ENCODE measurements at places on chromosomes 11 and 22. TPM values are rescaled to one million over a fixed set of nuclear protein-coding genes. Genes with fewer than 3 reads are reported as not detected.
A peak's percentile ranks its signal among the peaks of the same experiment; 100 is the strongest.

GRCh38 chr11:99098751-99099150 lies 78.0 kb downstream of the CNTN5 start:
- no peak for DNase-seq

- DNase-seq, result no peak
Measured at GRCh38 chr11:60515144-60515855, at the start of gene MS4A13. MS4A13 (plus strand) TSS chr11:60515392; CDS start chr11:60518084, 2,692 bp downstream.

PRDM11 gene
- 2.6 TPM for total RNA-seq

ZNRF3 gene
- total RNA-seq, result 4.6 TPM

NDUFV1 gene
- 175 TPM for total RNA-seq

GRCh38 chr11:72179049-72179803 lies 12.7 kb upstream of the FOLR1 start:
- no peak for DNase-seq

GRCh38 chr11:14932447-14932846 lies 39.7 kb downstream of the CALCA start:
- DNase-seq, result no peak

- peak; percentile 59 for DNase-seq
Measured at GRCh38 chr11:57424792-57425564, 1.9 kb downstream of the SLC43A3 start.

FZD4 gene
- total RNA-seq, result 1.9 TPM

SLC22A8 gene
- not detected for total RNA-seq

DNA sequence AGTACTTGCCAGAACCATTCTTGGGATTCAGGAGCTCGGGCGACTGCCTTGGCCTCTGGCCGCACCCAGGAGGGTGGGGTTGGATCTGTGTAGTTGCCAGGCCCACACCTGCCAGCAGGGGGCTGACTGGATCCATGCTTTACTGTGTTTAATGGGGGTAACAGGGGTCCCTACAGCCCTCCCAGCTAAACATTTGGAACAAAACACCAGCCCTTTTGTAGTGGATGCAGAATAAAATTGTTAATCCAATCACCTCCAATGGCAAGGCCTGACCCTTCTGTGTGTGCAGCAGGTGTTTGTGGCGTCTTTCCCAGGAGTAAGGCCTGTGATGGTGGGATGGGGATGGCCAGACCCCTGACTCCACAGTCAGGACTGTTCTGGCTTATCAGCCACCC lies 22.5 kb downstream of the SUN2 start:
- peak; percentile 33 for DNase-seq

CDC42EP2 gene
- total RNA-seq, result 1.2 TPM

DNA sequence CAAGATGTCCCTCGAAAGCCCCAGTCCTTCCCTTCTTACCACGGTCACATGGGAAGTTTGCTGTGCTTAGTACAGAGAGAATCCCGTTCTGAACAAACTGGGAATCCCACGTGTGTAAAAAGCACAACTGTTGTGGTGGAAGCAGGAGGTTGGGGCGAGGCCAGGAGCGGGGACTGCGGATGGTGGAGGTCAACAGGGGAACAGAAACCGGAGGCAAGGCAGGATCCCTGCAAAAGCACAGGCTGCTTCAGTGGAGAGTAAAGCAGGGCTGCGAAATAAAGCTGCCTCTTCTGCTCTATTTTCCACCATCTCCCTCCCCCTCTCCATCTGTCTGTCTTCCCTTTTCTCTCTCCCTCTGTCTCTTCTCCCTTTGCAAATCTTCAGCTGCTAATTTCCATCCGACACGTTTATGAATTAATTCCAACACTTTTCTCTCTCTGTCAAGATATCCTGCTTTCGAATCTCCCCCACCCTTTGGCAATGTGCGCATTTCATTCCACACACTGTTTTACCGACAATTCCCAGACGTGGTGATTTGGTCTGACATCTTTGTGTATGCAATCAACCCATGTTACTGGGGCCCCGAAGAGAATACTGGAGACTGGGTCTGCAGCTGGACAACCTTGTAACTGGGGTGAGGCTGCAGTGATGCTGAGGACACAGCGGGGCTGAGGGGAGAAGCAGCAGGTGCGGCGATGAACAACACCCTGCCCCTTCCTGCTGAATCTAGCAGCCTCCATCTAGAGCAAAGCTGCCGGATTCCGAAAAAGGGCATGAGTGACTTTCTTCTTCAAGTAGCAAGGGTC lies 571.8 kb downstream of the OPCML start:
- no peak for DNase-seq

DNA sequence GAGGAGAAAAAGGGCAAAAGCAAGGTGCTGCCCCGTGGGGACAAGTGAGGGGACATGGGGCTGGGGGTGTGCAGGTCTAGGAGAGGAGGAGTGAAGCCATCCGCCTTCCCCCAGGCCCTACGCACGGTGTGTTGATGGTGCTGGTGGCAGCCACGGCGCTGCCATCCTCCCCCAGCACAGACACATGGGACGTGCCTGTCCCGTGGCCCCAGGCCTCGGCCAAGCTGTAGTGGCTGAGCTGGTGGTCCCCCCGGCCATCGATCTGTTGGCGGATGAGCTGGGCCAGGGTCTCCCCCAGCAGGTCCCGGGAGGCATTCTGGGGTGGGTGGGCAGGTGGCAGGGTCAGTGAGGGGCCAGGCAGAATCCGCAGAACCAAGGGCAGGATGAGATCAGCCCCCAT lies 18.9 kb downstream of the GGT5 start:
- DNase-seq, result no peak

DNA sequence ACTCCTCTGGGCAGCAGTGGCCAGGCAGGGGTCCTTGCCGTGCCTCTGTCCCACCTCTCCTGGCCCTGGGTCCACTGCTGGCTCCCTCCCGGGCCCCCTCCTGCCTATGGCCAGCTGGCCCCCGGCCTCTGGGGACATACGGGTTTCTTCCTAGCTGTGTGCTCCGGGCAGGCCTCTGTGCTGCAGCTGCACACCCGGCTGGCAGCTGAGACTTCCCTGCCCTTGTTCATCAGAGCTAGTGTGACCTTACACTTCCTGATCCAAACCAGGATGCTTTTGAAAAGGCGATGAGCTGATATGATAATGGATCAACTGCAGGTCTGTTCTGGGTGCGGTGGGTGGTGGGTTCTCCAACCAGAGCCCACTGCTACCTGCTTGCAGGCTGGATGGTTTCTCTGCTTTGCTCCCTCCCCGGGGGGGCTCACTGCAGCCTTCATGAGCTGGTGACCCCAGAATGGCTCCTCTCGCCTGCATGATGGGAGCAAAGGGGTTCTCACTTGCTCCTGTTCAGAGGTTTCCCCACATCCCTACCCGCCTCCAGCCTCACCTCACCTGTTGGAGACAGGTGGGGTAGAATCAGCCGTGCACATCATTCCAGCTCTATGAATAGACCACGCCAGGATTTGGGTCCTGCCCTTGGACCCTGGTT lies 13.3 kb downstream of the B3GAT1 start:
- DNase-seq, result no peak

GRCh38 chr11:35529971-35530495 lies 4.6 kb upstream of the PAMR1 start:
- DNase-seq, result no peak

ENTHD1 gene
- total RNA-seq, result 41.5 TPM

DNA sequence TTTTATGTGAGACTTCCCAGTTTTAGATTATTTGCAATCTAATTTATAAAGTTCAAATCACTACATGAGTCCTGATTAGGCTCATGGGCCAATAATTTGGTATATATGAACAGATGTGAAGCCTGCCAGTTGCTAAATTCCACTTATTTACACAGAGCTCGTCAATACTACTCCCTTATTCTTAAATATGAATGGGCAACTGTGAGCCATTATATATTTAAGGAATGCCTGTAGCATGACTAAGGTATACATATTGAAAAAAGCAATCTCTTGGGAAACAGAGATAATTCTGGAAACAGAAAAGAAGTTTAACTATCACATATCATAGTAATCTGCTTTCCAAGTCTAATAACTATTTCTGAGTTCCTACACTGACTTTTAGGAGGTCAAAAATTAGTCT lies 27.0 kb downstream of the RBMXL2 start:
- no peak for DNase-seq

GRCh38 chr22:27851974-27852746 lies 50.6 kb upstream of the MN1 start:
- DNase-seq, result peak; percentile 47

DNA sequence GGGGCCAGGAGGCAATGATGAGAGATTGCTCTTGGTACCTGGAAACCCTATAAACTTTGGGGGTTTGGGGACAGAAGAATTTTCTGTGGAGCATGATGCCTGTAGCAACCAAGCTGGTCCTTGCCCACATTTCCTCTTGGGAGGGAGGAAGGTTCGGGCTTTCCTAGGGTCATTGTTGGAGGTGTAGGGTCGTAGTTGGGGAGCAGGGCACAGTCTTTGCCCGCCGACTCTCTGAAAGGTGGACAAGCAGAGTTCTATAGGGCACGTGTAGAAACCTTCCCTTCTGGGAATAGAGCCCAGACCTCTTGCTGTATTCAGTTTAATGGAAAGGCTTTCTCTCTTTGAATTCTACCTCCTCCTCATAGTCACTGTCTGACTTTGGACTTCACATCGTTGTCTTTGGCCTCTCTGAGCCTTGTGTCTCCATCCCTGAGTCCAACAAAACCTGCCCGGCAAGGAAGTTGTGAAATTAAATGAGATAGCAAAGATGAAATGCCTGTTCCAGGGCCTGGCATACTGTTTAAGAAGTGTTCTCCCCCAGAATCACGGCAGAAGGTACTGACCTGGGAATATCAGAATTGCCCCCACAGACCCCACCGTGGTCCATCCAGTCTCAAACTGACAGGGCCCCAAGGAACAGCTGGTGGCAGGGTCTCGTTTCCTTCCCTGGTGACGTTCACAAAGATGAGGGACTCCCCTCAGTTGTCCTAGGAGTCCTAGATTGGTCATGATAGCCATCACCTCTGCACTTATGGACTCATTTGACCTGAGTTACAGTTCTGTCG lies 1.6 kb downstream of the PRDM11 start:
- no peak for DNase-seq

GRCh38 chr11:79011357-79011756 lies 429.5 kb downstream of the TENM4 start:
- DNase-seq, result no peak

ROBO4 gene
- total RNA-seq, result not detected

GRCh38 chr11:119340335-119341221 lies at the start of gene C1QTNF5:
C1QTNF5 (minus strand) TSS chr11:119340883; CDS start chr11:119340397, 486 bp downstream.
- DNase-seq, result no peak

HBG2 gene
- total RNA-seq, result 1.4 TPM

GRCh38 chr11:59545179-59546020 lies 34.1 kb downstream of the OR4D9 start:
- DNase-seq, result no peak

FAM180B gene
- total RNA-seq, result 0.63 TPM

DNA sequence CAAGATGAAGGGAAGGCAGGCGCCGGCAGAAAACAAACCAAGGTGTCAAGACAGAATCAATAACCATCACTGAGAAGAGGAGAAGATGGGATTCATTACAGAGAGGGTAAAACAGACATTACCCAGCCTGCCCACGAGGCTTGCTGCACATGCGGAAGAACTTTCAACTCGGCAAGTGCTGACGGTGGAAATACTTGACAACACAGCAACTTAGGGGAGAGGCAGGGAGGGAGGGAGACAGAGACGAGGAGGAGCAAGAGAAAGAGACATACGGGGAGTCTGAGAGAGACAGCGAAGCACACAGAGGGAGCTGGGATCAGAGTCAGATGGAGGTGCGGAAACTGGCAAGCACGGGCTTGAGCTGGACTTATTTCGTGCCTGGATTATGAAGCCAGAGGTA lies 129.3 kb upstream of the NECTIN1 start:
- DNase-seq, result no peak

PSMA1 gene
- 284 TPM for total RNA-seq

DNA sequence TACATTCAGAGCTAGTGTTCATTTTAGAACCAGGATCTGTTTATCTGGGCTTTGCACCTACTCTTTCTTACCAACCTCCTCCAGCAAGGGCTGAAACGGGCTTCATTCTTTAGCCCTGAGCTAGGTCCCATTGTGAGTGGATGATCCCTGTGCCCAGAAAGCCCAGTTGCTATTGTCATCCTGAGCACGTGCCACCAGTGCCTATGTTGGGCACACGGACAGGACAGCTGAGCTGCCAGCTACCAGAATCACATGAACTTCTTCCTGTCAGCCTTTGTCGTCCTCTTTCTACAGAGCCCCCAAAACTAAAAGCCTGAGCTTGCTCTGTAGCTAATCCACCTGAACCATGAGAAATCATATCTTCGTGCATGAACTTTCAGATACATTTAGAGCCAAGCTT lies 74.4 kb upstream of the NTM start:
- no peak for DNase-seq

DNA sequence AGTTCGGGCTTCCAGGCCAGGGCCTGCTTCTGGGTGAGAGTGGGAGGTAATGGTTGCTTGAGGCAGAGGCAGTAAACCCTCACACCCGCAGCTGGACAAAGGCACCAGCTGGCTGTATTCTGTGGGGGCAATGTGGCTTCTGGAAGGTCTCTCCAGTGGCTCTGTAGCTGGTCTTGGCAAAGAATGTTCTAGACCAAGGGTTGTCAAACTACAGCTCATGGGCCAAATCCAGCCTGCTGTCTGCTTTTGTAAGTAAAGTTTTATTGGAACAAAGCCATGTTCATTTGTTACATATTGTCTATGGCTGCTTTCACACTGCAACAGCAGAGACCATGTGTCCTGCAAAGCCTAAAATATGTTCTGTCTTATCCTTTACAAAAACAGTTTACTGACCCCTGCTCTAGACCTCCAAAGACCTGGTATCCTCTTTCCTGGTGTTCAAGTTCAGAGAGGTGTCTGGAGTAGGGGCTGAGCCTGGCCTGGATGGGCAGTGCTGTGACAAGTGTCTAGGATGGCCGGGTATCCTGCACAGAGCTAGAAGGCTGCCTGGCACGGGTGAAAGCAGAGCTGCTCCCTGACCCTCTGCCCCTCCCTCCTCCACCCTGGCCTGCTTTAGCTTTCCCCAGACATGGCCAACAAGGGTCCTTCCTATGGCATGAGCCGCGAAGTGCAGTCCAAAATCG lies 3.4 kb downstream of the TAGLN start:
- DNase-seq, result no peak

Data from SK-MEL-5 (cell line).